ENCODE measurements at places on chromosomes 7 and 10.

GRCh38 chr10:23051855-23052331 is 43.5 kb upstream of the MSRB2 start:
- no peak for DNase-seq

- DNase-seq: no peak
These were observed 108.9 kb upstream of the MKLN1 start for GRCh38 chr7:131218727-131219128.

DNA sequence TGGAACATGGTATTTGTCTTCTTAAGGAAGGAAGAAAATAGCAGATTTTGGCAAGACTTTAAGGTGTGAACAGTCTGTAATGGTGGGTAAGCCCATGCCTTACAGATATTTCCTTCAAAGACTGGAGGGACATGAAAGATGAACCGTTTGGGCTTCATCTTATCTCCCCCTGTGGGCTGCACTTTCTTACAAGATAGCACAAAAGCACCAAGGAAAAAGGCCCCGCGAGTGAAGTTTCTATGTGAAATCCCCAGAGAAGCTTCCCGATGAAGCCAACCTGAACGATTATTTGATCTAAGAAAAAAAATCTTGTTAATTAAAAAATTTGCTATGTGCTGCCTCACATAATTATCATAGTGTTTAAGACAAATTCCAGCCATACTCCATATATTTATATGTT is 91.5 kb downstream of the NRP1 start:
- no peak for DNase-seq

GRCh38 chr10:4051011-4051640 is 266.1 kb upstream of the KLF6 start:
- no peak for DNase-seq

DNA sequence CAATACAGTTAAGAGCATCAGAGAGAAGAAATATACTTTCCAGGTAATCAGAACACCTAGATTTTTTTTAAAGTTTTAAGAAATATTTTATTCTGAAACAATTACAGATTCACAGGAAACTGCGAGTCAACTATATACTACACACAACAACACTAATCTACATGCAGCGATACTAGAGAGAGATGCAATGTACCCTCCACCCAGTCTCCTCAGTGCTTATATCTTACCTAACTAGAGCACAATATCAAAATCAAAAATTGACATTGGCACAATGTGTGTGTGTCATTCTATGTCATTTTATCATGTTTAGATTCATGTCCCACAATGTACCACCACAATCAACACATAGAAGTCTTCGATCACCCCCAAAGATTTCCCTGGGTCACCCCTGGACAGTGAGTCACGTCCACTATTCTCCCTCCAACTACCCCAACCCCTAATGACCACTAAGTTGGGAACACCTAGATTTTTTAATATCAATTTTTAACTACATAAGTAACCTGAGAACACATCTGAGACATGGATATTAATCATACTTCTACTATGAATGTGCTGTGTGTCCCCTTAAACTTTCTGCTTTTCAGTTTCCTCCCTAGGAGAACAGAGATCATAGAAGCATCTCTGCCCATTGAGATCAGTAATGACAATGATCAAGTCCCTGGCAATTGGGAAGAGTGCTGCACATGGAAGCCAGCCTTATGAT is 86.5 kb downstream of the GSAP start:
- DNase-seq: no peak

DNA sequence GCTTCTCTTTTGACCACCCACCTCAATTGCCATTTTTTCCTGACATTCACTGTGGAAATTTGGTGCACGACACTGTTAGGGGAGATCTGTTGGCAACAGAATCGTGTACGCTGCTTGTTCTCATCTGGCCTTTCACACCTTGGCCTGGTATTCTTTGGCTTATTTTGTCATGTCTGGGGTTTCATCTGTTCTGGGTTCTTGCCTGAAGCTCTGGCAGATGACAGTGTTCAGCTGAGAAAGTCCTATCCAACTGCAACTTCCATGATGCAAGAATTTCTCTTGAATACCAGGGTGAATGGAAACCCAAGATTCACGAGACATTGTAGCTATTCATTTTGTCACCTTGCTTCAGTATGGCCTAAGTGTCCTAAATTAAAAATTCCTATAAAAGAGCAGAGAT is 82.6 kb upstream of the CELF2 start:
- DNase-seq: no peak

- DNase-seq: no peak
These were observed 17.0 kb downstream of the ITIH5 start for GRCh38 chr10:7649673-7650300.

DNA sequence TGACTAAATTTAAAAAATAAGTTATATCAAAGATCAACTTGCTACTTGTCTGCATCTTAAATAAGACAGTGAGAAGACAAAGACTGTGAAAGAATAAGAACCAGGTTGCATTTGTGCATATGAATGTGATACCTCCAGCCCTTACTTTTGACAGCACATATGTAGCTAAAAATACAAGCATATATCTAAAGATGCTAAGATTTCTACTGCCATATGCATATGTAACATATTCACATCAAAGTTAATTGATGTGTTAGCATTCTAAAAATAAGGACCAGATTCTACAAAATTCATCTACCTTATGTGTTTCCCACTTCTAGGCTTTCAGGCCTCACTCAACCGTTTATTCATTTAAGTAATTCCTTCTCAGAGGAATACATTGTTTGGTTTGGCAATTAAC is 1120.3 kb upstream of the LRRTM3 start:
- DNase-seq: no peak

- no peak for DNase-seq
These were observed 134.1 kb upstream of the GDF10 start for GRCh38 chr10:47165711-47166404.

DNA sequence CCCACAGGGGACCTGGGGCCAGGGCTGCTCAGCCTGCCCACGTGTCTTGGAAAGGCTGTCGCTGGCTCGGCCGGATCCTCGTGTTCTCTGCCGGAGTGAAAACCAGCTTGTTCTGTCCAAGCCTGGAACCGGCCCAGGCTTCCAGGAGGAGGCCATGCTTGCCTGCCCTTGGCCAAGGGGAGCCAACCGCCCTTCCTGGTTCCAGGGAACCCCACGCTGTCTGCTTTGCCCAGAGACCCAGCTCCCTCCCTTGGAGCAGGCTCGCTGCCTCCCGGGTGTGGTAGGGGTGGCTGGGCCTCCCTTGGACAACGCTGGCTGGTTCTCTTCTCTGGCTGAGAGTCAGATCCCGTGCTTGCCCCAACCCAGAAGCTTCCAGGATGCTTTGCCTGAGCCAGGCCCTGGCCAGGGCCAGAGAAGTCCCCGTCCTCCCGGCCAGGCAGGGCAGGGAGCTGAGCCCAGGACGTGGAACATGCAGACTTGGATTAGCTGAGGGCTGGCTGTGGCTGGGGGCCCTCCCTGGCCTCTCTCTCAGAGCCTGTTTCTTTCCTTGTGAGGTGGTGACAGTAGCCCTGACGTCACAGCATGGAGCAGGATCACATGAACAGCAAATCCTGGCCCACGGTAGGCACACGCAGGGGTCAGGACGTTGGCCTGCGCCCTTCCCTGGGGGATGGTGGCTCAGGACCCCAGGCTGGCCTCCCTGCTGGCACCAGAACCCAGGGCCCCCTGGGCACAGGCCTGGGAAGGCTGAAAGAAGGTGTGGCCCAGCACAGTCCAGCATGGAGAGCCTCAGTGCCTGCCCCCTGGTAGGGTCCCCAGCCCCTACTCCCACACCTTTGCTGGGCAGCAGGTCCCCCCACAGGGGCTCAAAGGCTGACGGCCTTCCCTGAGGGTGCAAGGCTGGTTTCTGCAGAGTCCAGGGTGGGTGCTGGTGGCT is 67.5 kb downstream of the PWWP2B start:
- no peak for DNase-seq

- no peak for DNase-seq
These were observed 68.9 kb downstream of the DYNC1I1 start for GRCh38 chr7:95840953-95841950.

- DNase-seq: no peak
These were observed 500.1 kb upstream of the KLF6 start for GRCh38 chr10:4285121-4285520.

All from HS-5 (cell line).